Spinal cord (tissue), 10 donors: ENCODE measurements at places on chromosomes 1 and 21. TPM values are rescaled to one million over a fixed set of nuclear protein-coding genes. Genes with fewer than 3 reads are reported as not detected.

The BTBD19 gene
- 3.2 TPM for total RNA-seq

The PERM1 gene
- total RNA-seq: not detected

The GNB1 gene
- total RNA-seq: 129 TPM

The IGSF3 gene
- total RNA-seq: 52.4 TPM

The RIPK4 gene
- 0.11 TPM for total RNA-seq

The BATF3 gene
- 2.7 TPM for total RNA-seq

The ILDR2 gene
- 18.8 TPM for total RNA-seq

The GPR161 gene
- 17.3 TPM for total RNA-seq

The APCS gene
- not detected for total RNA-seq

The AK5 gene
- total RNA-seq: 14.7 TPM

The CRTC2 gene
- 5.8 TPM for total RNA-seq

The NT5C1A gene
- total RNA-seq: 2.4 TPM

The CFHR1 gene
- total RNA-seq: 0.89 TPM
